ENCODE measurements at places on chromosomes 3 and 15. TPM values are rescaled to one million over a fixed set of nuclear protein-coding genes. Genes with fewer than 3 reads are reported as not detected.

DNA sequence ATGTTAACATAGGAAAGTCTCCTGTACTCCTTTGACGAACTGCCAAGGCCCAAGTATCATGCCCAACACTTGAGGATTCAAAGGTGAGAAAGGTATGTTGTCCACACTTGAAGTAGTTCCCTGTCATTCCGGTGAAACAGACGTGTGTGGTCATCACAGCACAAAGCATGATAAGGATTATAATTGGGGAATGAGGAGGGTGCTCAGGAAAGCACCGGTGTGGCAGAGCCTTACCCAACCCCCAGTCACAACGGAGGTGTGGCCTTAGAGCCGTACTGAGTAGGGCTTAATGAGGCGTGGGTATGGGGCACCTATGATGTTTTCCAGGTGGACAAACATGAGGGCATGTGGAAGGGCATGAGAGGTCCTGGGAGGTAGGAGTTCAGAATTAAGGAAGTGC is 203.0 kb upstream of the NR2E3 start:
- DNase-seq: no peak
- no peaks in the 10 kb centered on the region for H3K4me1 ChIP-seq
- H3K27ac ChIP-seq: no peak overlapping the region
- no peaks in the 10 kb centered on the region for H3K27me3 ChIP-seq
- no peaks in the 10 kb centered on the region for H3K36me3 ChIP-seq

- H3K4me3 ChIP-seq: no peak overlapping the region
- no peaks in the 10 kb centered on the region for H3K36me3 ChIP-seq
- no peaks in the 10 kb centered on the region for H3K4me1 ChIP-seq
- H3K27me3 ChIP-seq: no peaks in the 10 kb centered on the region
These were observed 61.8 kb downstream of the SLC7A14 start for GRCh38 chr3:170524073-170524472.

GRCh38 chr3:111864821-111865656 is 6.0 kb downstream of the PHLDB2 start:
- H3K27ac ChIP-seq: peak overlapping the region; percentile 8
- peaks cover 45% of the 10 kb centered on the region for H3K4me1 ChIP-seq
- no peak for DNase-seq
- H3K27me3 ChIP-seq: no peaks in the 10 kb centered on the region
- H3K36me3 ChIP-seq: no peaks in the 10 kb centered on the region

PLA1A gene
- total RNA-seq: 0.75 TPM

STX19 gene
- total RNA-seq: not detected

GRCh38 chr3:189690237-189690636 is 59.0 kb downstream of the TP63 start:
- no peak overlapping the region for H3K4me3 ChIP-seq
- H3K36me3 ChIP-seq: no peaks in the 10 kb centered on the region
- no peak for DNase-seq

GRCh38 chr3:14119651-14120050 is 5.0 kb downstream of the CHCHD4 start:
- no peak overlapping the region for H3K27ac ChIP-seq
- no peaks in the 10 kb centered on the region for H3K36me3 ChIP-seq
- no peak overlapping the region for H3K4me3 ChIP-seq
- peaks cover 7% of the 10 kb centered on the region for H3K4me1 ChIP-seq
- no peak for DNase-seq
- H3K27me3 ChIP-seq: no peaks in the 10 kb centered on the region

- H3K36me3 ChIP-seq: no peaks in the 10 kb centered on the region
- no peak overlapping the region for H3K4me3 ChIP-seq
- no peaks in the 10 kb centered on the region for H3K27me3 ChIP-seq
- peaks cover 17% of the 10 kb centered on the region for H3K4me1 ChIP-seq
- H3K27ac ChIP-seq: no peak overlapping the region
- no peak for DNase-seq
These were observed 532.8 kb upstream of the TGFBR2 start for GRCh38 chr3:30073622-30074021.

DNA sequence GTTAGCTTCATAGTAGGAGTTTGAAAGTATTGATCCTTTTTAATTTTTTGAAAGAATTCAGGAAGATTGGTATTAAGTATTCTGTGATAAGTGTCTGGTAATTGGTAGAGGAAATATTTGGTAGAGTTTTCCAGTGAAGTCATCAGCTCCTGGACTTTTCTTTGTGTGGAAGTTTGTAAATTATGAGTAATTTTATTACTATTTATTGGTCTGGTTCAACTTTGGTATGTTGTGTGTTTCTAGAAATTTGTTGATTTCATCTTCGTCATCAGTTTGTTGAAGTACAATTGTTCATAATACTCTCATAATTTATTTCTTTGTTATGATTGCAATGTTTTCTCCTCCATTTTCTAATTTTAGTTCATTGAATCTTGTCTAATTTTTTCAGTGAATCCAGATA is 832.0 kb downstream of the OTOL1 start:
- DNase-seq: no peak
- no peaks in the 10 kb centered on the region for H3K4me1 ChIP-seq
- H3K4me3 ChIP-seq: no peak overlapping the region
- H3K27me3 ChIP-seq: no peaks in the 10 kb centered on the region

CAMP gene
- not detected for total RNA-seq
